ENCODE measurements at places on chromosomes 7 and 10.

DNA sequence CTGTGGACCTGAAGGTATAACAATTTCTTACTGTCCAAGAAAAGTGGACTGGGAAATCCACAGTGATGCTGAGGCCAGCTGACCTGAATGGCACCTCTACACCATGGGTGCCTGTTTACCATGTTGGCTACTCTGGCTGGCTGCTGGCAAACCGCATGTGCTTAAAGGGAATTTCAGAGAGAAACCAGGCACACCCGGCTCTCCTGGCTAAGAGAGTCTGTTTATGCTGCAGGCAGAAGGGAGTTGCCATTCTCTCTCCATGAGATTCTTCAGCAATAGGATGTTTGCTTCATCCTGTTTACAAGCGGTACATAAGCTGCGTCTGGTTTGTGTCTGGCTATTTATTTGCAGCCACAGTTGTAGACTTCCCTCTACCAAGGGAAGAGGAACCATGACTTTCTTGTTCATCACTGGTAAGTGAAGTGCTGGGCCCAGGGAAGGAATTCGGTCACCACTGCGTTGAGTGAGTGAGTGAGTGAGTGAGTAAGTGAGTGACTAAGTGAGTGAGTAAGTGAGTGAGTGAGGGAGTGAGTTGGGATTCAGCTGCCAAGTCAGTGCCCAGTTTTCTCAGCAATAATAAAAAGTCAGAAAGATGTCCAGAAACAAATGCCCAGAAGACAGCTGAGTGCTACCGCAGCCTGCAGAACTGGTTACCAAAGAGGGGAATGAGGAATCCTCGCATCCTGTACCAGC lies 90.4 kb downstream of the COBL start:
- DNase-seq, result no peak

- DNase-seq, result peak; percentile 1
Measured at GRCh38 chr7:118202061-118202460, 18.1 kb downstream of the LSM8 start.

DNA sequence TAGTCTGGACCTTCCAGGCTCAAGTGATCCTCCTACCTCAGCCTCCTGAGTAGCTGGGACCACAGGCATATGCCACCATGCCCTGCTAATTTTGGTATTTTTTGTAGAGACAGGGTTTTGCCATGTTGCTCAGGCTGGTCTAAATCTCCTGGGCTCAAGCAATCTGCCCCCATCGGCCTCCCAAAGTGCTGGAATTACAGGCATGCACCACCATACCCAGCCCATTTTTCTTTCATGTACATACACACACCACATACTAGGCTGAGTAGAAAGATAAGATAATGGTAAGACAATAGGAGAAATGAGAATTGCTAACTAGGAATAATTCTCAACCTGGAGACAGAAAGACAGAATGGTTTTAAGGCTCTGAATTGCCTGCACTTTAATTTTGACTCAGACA lies 83.8 kb downstream of the CPEB3 start:
- no peak for DNase-seq

GRCh38 chr10:4429571-4429970 lies 396.4 kb upstream of the AKR1E2 start:
- DNase-seq, result no peak

GRCh38 chr10:93873420-93874115 lies 20.2 kb upstream of the SLC35G1 start:
- no peak for DNase-seq

- no peak for DNase-seq
Measured at GRCh38 chr10:90289037-90289436, 568.8 kb downstream of the HTR7 start.

DNA sequence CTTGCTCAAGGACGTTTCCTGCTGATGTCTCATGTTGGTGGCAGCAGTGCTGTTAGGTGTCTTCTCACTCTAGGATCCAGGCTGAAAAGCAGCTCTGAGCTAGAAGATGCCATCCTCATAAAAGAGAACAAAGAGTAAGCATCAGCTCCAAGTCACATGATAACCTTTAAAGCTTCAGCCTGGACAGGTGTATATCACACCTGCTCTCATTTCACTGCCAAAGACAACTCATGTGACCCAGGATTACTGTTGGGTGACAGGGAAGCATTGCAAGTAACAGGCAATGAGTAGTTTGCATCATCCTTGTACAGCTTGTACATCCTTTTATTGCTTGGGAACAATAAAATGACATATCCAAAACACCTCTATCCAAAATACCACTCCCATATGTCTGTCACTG lies 423.4 kb upstream of the DPP6 start:
- DNase-seq, result no peak

DNA sequence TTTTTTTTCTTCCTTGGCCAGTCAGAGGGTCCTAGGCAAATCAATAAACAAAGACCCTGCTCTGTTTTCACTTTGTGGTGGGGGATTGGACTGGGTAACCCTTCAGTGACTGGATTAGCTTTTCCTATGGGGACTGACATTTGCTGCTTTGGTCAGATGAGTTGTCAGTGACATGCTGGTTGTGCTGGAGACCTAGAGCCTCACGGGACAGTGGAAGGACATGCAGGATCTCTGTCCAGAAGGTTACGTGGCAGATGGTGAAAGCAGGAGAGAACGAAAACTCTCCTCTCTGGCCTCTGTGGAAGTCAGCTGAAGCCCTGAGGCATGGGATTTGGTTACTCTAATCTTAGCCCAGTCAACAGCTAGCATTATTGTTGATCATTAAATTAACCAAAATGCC lies 90.0 kb upstream of the BMPER start:
- DNase-seq, result no peak

Measured in AG08395 (cell line).